ENCODE measurements at places on chromosomes 13 and 19.

- no peak for DNase-seq
Observed at GRCh38 chr13:71358218-71358617, 508.8 kb downstream of the DACH1 start.

- no peak for DNase-seq
Observed at GRCh38 chr19:45215391-45216191, 29.6 kb downstream of the EXOC3L2 start.

DNA sequence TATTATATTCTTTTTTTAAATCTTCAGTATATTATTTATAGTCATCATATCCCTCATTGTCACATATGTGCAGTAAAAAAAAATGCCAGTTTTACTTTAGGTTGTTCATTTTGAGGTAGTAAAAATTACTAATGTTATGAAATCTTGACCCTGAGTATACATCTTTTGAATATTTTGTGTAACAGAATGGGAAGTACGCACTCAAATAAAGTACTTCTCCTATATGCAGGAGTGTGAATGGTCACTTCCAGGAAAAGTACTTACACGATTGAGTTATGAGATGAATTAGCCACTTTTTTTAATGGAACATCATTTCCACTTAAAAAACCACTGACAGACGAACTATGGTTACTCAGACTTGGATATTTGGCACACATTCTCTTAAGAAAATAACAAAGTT, 58.5 kb downstream of the C13orf42 start:
- no peak for DNase-seq

GRCh38 chr19:38666663-38667511, 19.4 kb downstream of the ACTN4 start:
- DNase-seq: peak; percentile 85

- no peak for DNase-seq
Observed at GRCh38 chr19:42443944-42444398, 1.2 kb upstream of the CXCL17 start.

DNA sequence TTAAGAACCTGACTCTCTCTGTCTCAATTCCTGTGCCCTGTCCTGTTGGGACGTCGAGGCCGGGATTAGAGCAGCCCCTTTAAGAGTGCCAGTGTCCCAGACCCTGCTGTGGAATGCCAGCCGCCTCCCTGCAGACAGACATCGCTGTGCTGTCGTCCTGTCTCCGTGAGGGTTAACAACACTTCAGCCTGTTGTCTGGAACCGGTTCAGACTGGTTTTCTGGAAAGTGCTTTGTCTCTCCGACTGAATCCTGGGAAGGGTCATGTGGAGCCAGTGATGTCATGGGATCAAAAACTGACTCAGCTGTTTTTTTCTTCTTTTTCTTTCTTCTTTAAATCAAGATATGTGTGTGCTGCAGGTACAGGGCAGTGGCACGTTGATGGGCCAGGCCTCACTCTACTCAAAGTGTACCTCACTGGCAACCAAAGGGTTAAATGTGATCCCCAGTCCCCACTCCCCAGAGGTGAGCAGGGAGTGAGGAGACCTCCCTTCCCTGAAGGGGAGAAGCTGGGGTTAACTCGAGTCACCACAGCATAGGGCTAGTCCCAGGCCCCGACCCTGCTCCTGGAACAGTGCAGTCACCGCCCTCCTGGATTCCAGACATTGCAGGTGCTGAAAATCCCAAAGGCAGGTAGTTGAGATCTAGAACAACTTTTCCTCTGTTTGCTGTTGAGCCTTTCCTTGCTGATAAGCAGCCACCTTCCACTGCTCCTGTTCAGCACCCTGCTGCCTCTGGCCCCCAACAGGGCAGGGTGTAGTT, 50.8 kb downstream of the TSSK6 start:
- DNase-seq: peak; percentile 65

DNA sequence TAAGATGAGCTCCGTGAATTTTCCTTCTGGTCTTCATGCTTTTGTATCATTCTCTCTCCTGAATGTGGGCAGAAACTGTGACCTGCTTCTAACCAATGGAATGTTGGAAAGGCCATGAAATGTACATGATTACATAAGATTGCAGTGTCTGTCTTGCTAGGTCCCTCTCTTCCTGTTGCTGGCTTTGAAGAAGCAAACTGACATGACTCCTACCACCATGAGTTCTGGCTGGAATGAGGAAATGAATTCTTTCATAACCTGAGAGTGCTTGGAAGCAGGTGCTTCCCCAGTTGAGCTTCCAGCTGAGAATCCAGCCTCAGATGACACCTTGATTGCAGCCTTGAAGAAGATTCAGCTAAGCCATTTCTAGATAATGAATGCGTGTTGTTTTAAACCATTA, 275.0 kb upstream of the MIR17HG start:
- DNase-seq: no peak

DNA sequence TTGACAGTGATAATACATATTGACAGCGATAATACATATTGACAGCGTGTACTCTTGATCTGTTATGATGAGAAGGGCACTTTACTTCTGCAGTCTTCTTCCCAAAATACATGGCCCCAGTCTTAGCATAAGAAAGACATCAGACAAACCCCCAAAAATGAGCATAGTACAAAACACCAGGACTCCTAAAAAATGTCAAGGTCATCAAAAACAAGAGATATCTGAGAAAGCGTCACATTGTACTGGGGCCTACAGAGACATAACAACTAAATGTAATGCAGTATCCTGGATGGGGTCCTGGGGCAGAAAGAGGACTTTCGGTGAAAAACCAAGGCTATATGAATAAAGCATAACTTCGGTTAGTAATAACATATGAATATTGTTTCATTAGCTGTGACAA, 731.5 kb upstream of the SGCG start:
- no peak for DNase-seq

DNA sequence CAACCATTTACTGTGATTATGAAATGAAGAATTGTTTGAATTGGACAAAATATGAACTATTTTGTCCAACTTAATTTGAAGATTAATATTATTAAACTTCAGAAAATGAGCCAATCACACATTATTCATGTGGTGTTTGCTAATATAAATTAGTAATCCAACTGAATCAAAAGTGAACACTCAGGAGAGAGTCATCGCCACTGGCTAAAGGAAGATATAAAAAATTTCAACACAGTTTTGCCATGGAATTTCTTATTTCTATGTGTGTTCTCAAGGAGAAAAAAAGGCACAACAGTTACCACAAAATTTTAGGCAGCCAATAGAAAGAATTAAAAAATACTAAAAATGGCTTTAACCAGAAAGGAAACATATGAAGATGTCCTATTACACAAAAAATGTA, 2683.8 kb downstream of the PCDH9 start:
- no peak for DNase-seq

GRCh38 chr13:53100394-53101063, 71.9 kb downstream of the OLFM4 start:
- no peak for DNase-seq

- no peak for DNase-seq
Observed at GRCh38 chr13:66216728-66217127, 1013.4 kb downstream of the PCDH9 start.
